ENCODE measurements at places on chromosomes 3 and 15.

DNA sequence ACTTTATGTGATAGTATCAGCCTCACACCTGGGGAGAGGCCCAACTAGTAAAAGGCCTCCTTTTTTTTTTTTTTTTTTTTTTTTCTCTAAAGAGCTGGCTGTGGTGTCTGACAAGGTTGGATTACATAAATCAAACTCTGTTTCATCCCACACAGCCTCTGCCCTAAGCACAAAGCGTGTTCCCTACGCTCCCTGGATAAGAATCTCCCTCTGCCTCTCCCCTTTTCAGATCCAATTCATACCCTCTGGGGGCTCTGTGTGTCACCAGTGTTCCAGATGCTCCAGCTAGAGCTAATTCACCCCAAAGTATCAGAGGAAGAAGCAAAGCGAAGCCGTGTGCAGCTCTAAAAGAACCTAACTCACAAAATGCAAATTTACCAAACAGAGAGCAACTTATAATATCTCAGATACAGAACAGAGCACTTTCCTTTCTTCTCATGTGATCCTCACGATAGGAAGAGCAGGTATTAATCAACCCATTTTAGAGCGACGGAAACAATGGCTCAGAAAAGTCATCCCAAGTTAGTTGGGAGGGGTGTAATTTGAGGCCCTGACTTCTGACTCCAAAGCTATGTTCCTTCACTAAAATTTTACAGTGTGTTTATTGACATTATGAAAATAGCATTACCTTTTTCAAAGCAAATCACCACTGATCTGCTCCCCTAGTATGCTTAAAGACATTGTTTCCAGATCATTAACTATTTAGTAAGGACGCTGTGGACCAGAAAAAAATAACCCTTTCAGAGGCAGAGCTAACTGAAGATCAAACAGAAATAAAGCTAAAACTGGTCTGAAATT lies 12.4 kb downstream of the BMF start:
- DNase-seq = no peak

DNA sequence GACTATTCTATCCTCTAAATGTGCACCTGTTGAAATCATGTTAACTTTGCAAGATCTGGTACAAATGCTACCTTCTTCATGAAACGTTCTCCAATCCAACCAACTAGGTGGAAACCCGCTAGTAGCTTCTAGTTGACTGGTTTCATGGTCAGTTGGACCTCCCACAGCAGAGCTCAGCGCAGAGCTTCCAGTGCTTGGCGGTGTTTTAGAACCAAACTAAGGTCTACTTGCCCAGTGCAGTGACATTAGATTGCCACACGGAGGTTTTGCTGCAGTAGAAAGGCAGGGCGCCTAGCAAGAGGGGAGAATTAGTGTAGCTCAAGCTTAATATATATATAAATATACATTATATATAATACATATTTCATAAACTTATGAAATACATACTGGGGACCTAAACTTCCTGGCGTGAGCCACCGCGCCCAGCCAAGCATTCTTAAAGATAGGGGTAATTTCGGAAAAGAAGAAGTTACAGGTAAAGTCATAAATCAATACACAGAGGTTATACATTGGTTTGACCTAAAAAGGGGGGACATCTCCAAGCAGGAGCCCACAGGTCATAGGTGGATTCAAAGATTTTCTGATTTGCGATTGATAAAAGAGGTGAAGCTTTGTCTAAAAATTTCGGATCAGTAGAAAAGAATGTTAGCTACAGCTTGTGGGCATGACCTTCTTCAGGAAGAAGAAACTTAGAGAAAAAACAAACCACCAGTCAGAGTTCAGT lies 2.1 kb upstream of the OXSR1 start:
- DNase-seq = no peak

DNA sequence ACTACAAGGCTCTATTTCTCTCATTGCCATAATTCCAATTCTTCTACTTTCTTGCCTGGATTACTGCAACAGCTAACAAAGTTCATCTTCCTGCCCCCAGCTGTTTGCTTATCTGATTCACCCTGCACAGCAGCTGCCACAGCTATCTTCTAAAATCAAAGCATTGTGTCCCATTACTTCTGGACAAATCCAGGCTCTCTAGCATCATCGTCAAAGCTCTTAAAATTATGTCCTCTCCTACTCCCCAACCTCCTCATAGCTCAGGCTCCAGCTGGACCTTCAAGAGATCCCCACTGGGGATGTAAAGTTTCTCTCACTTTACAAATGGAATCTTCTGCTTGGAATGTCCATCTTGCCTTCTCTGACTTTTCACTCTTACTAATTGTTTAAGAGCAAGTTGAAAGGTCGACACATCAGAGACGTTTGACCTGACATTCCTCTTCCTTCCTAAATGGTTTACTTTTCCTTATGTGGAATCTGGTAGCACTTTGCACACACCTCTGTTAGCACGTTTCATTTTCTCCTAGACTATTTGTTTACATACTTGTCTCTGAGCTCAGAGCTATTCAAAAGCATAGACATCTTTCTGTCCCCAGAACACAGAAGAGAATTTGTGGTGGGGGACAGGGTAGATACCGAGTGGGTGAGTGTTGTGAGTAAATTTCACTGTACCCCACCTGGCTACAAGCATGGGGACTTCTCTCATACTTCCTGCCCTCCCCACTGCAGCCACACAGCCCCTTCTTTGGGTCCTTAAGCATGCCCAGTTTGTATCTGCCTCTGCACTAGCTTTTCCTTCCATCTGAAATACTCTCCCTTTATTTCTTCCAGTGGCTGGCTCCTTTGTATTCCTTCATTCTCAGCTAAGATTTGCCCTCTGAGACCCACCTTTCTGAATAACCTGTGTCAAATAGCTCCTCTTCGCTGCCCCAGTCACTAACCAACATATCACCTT lies 77.9 kb downstream of the SERPINI1 start:
- DNase-seq = no peak

DNA sequence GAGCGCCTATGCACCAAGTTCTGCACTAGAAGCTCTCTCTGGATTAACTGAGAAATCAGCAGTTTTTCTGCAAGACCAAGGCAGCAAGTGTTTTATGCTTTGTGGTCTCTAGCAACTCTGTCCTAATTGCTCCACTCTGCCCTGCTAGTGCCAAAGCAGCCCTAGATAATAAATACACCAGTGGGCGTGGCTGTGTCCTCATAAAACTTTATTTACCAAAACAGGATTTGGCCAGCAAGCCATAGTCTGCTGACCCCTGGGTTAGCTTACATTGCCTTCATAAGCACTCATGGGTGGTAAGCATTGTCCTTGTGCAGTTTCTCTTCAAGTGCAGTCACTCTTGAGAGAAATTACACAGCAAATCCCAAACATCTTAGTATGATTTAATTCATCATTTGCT lies 30.7 kb upstream of the SLC24A5 start:
- no peak for DNase-seq

DNA sequence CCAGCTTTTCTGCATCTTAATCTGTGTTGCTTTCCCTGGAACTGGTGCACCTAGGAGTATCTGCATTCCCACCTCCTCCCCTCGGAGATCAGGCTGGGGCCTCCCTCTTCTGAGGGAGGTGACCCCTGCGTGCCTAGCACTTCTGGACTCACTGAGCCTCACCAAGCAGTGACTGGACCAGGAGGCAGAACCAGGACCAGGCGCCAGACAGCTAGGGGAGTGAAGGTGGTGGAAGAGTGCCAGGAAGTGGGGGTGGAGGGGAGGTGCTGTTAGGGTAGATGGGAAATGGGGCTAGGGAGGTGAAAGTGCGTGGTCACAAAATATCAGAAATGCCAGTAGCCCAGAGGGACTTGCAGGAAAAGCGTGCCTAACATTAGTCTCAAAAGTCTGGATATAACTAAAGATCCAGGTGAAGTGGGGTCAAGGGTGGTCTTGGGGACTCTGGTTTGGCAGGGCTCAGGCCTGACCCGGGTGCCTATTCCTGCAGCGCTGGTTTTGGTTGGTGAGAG lies 1.2 kb downstream of the DUOXA2 start:
- DNase-seq = no peak

Measured in stimulated activated CD4-positive, alpha-beta T cell treated with anti-CD3 and anti-CD28 coated beads, Interleukin-15, amount 100 ng/mL, for 1 hour (primary cell).